ENCODE measurements at places on chromosomes 6 and 20.

DNA sequence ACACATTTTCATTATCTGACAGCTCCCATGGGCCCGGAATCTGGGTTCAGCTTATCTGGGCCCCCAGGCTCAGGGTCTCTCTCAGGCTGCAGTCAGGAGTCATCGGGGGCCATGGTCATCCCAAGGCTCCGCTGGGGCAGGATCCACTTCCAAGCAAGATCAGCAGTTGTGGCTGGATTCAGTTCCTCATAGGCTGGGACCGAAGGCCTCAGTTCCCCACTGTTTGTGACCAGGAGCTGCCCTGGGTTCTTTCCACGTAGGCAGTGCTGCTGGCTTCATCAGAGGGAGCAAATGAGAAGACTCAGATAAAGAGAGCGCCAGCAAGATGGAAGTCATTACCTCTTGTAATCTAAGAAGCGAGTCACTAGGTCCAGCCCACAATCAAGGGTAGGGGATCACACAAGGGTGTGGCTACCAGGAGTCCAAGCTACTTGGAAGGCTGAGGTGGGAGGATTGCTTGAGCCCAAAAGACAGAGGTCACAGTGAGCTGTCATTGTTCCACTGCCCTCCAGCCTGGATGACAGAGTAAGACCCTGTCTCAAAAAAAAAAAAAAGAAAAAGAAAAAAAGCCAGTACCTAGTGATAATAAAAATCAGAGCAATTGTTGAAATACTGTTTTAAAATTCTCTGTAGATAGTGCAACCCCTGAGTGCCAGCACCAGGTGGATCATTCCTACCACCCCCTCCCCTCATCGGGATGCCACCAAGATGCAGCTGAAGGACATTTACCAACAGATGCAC, 162.7 kb downstream of the NFATC2 start:
- DNase-seq = no peak

DNA sequence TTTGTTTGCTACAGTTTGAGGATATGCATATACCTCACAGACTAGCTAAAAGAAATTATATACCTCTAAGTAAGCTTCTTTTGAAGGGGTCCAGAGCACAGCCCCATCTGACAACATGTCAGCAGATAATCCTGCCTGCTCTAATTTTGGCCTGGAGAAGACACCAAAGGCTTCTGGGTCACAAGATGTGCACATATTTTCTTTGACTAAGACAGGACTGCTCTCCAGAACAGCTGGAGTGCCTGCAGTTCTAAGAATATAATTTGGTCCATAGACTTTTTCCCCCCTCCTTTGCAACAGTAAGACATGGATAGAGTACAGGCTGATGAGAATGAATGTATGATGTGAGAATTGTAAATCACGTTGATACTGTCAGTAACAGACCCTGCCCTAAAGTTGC, 107.9 kb upstream of the KCNK16 start:
- no peak for DNase-seq

DNA sequence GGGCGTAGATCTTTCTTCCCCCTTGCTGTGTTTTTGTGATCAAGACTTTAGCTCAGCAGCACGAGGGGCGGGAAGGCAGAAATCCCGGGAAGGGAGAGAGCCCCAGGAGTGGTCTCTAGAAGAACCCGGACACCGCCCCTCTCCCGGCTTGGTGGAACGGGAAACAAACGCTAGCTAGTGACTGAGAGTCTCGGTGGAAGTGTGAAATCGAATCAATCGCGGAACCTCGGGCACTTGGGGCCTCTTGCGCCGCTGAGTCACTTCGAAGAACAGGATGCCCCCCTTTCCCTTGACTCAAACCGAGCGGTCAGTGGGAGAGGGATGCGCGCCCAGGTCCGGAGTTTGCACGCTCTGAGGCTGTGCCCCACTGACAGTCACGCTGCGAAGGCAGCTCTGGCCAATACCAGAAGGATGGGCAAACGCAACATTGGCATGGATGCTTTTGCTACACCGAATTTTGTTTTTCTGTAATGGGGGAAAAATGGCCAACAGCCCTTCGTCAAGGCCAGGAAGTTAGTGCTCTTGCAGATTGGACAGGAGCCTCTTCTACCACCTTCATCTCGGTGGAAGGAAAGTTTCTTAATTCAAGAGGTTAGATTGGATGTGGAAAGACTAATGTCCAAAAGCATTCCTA, 1.6 kb upstream of the OLIG3 start:
- no peak for DNase-seq

GRCh38 chr6:158705386-158706126, 55.7 kb downstream of the SYTL3 start:
- DNase-seq = no peak

DNA sequence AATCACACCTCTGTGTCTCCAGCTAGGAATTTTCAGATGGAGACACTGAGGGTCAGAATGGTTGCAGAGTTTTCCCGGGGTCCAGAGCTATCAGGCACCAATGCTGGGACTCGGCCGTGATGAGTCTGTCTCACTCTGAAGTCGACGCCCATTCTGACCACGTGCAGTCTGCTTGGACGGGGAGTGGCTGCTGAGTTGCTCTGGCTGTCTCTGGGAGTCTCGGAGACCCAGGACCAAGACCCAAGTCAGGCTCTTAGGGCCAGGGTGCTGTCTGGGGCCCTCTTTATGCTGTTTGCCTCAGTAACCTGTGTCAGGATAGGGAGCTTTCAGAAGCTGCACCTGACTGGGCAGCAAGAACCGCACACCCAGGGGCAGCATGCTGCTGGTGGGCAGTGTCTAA, 4.6 kb downstream of the IP6K3 start:
- DNase-seq = no peak

GRCh38 chr6:44356487-44356886, 14.0 kb downstream of the SPATS1 start:
- no peak for DNase-seq

DNA sequence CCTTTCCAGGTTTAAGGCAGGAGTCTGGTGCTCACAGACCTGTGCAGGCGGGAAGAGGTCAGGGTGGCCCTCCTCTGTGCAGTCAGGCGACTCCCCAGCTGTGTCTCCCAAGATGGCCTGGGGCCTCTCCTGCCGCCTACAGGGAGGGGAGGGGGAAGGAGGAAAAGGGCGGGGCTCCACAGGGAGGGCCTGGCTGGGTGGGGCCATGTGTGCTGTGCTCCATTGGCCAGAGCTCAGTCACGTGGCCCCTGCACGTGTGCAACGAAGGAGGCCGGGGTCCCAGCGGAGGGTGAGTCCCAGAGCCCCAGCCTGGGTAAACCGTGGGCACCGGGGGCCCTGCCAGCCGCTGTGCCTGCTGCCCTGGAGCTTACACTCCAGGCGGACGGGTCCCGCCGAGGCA, 211.6 kb downstream of the ZDHHC14 start:
- DNase-seq = no peak

DNA sequence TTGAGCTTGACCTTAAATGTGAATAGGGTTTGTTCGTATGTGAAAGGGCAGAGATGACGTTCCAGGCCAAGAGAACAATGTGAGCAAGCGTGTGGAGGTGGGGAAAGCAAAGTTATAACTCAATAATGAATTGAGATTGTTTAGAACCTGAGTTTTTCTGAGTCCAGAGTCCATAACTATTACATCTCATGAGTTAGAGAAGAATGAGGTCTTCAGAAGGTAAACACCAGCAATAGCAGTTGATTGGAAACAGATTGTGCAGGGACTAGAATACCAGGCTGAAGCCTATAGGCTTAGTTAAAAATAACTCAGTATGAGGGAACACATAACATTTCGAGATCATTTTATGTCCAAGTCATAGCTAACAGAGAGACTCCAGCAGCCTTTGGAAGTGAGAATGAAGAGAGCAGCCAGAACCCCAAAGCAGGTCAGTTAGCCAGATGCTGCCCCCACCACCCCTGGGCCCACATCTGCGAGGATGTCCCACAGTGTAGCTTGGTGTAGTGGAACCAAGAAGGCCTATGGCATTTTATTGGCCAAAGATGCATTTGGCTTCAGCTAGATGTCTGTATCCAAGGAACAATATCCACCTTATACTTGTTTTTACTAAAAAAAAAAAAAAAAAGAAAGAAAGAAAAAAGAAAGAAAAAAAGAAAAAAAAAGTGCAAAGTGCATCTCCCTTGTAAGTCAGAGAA, 121.7 kb downstream of the TNFRSF21 start:
- no peak for DNase-seq

GRCh38 chr6:159929819-159930218, 39.0 kb downstream of the MAS1 start:
- peak; percentile 80 for DNase-seq

DNA sequence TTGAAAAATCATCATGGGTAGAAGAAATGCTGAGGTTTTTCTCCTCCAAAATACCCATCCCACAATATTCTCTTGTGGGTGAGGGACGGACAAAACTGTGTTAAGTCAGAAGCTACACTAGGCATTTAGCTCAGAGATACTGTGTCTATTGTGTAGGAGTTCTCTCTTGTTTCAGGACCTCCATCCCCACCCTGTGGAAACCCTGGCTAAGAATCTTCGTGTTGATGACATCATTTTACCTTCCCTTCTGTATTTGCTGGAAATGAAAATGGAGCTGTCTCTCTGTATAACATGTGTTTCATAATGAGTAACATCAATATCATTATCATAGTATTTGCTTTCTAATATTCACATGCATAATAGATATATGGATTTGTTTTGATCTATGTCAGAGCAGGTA, 1193.0 kb upstream of the CITED2 start:
- no peak for DNase-seq

DNA sequence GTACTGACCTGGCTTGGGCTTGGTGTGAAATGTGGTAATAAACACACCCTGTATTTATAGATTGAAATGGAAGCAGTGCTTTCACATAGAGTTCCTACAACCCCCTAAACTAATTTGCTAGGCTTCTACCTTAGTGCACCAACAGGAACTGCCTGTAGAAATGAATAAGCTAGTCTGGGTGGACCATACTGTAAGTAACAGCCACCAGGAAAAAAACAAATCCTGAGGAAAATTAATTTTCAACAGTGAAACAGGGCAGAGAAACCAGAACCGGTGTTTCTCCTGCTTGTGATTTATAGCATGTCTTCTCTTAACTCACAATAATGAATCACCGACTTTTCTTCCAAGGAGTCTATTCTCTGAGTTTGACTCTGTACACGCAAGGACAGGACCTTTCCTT, 184.8 kb upstream of the HDAC2 start:
- DNase-seq = no peak

GRCh38 chr6:4281341-4282293, 146.2 kb upstream of the ECI2 start:
- DNase-seq = peak; percentile 93

- no peak for DNase-seq
Observed at GRCh38 chr20:36107881-36108280, 46.7 kb upstream of the EPB41L1 start.

GRCh38 chr6:24768361-24768760, 6.4 kb upstream of the GMNN start:
- DNase-seq = no peak

GRCh38 chr6:166379103-166379586, 3.6 kb downstream of the MPC1 start:
- DNase-seq = no peak

DNA sequence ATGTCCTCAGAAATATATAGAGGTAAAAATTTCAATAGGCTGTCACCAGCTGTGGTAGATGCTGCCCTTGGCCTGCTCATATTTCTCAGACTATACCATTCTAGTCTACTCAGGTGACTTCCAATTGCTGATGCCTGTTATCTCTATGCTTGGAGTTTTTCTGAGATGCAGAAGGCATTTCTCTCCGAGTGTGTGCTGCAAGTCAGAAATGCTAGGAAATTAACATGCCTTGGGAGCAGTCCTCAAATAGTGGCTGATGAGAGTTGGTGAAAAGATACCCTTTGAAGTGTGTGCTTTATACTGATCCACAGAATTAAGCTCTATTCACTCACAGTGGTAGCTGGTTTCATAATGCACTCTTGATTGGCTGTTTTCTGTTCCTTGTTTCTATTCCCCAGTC, 43.2 kb upstream of the PKIB start:
- DNase-seq = no peak

DNA sequence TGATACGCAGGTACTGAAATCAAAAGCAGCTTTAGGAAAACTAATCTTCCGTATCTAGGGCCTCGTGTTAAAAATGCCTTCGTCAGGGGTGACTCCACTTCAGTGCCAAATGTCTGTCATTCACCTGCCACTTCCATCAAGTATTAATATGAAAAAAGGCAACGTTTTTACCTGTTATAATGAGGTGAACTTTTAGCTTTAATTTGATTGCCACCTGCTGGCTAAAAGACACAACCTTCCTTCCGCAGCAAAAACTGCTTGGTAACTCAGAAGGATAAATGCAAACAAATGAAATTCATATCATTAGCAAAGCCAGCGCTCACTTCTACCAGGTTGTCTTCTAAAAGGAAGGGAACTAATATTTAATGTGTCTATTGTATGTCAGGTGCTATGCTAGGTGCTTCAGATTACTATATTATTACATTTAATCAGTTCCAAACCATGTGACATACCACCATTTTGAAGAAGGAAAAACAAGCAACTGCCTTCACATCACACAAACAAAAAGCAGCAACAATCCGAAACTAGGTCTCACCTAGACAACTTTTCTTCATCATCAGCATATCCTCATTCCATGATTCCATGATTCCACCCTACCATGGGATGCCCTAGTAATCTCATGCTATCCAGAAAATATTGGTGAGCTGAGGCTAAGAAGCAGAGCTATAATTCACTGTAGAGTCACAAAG, 20.6 kb upstream of the ARHGAP18 start:
- peak; percentile 67 for DNase-seq

DNA sequence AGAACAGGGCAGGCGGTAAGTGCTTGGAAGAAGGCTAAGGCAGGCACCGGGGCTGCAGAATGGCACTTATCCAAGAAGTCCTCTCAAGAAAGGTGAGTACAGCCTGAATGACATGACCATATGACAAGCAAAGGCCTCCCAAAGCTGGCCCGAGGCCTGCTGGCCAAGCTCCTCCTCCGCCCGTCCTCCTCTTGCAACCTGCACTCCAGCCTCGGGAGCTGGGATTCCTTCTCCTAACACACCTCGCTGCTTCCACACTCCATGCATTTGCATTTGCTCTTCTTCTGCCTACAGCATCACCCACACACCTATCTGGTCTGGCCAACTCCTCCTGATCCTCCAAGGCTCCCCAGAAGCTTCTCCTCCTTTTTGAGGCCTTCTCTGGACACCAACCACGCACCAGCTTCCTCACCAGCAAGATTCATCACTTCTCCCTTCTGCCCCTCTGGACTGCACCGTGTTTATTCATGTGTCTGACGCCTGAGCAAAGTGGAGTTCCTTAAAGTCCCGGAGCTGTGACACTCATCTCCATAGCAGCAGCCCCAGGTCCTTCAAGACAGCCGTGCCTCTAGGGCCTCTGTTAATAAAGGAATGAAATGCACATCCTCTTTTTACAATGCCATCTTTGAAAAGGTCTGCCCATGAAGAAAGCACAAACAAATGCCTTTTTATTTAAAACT, 32.3 kb downstream of the CNKSR3 start:
- no peak for DNase-seq

DNA sequence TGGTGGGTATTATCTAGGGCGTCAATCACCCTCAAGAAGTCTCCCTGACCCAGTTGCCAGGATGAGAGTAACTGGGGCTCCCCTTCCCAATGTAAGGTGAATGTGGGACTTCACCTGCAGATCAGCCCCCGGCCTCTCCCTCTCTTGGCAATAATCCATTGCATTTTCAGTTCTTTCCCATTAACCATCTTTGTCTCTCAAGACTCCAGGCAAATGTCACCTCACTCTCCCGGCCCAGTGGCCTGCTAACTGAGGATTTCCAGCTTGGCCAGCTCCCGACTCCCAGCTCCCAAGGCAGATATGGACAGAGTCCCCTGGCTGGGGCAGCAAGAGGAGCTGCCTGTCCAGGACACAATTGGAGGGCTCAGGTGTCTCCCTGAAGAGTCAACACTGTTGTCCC, 7.3 kb downstream of the ETV7 start:
- DNase-seq = no peak

- DNase-seq = no peak
Observed at GRCh38 chr20:24665741-24666191, 196.3 kb downstream of the SYNDIG1 start.

Measured in NCI-H1105 treated with DMSO at 0.1 percent for 48 hours (cell line).